Smooth muscle cell of the coronary artery (primary cell): ENCODE measurements at places on chromosomes 12 and 14. TPM values are rescaled to one million over a fixed set of nuclear protein-coding genes. Genes with fewer than 3 reads are reported as not detected.

NOVA1 gene
- total RNA-seq = 0.90 and 2.2 TPM in 2 replicates

SCNN1A gene
- 0.12 and 0.15 TPM in 2 replicates for total RNA-seq

RTN1 gene
- total RNA-seq = 0.08 and 0.35 TPM in 2 replicates

HPD gene
- 0.15 and 1.1 TPM in 2 replicates for total RNA-seq

CCDC88C gene
- 0.70 and 0.75 TPM in 2 replicates for total RNA-seq

DIO3 gene
- total RNA-seq = not detected in 2 replicates

GLS2 gene
- total RNA-seq = 0.38 TPM in 1 of 2 replicates, not detected in the other

KERA gene
- not detected in 2 replicates for total RNA-seq

PLEKHG7 gene
- total RNA-seq = not detected in 2 replicates
